ENCODE measurements at places on chromosomes 1 and 21. TPM values are rescaled to one million over a fixed set of nuclear protein-coding genes. Genes with fewer than 3 reads are reported as not detected.

GNG12 gene
- total RNA-seq: 71.2 TPM

RBP7 gene
- total RNA-seq: 119 TPM

NEGR1 gene
- 42.8 TPM for total RNA-seq

GRCh38 chr1:216221260-216221700, 202.0 kb downstream of the USH2A start:
- no peaks in the 10 kb centered on the region for H3K4me1 ChIP-seq
- peak; percentile 65 for DNase-seq
- no peaks in the 10 kb centered on the region for H3K36me3 ChIP-seq
- H3K27me3 ChIP-seq: no peaks in the 10 kb centered on the region
- H3K4me3 ChIP-seq: peak overlapping the region; percentile 44
- no peak overlapping the region for H3K27ac ChIP-seq

DNA sequence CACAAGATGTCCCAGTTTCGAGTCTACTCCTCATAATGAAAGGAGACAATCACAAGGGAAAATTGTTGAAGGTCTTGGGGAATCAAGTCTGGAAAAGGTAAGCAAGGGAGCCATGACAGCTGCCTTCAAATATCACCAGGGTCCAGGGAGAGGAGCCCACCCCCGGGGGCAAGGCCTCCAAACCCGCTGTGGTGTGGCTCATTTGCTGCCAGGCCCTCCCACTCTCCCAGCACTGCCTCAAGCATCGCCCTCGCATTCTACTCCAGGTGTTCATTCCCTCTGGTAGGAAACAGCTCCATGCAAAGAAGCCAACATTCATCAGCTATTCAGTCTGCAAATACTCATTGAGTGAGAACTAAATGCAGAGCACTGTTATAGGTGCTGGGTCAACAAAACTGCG, 8.6 kb downstream of the S100A9 start:
- H3K27me3 ChIP-seq: no peaks in the 10 kb centered on the region
- no peak overlapping the region for H3K27ac ChIP-seq
- DNase-seq: no peak

GRCh38 chr1:236523704-236524141, at the start of gene LGALS8:
LGALS8 (plus strand) TSS chr1:236523982; CDS start chr1:236526071, 2,089 bp downstream.
- H3K4me3 ChIP-seq: peak within 1 kb of the TSS; percentile 68
- no peaks in the 10 kb centered on the region for H3K27me3 ChIP-seq
- peak; percentile 72 for DNase-seq
- H3K27ac ChIP-seq: peak within 1 kb of the TSS; percentile 77
- H3K36me3 ChIP-seq: peaks cover 6% of the 10 kb centered on the region
